ENCODE measurements at places on chromosomes 4 and X. TPM values are rescaled to one million over a fixed set of nuclear protein-coding genes. Genes with fewer than 3 reads are reported as not detected.

- DNase-seq: no peak
Observed at GRCh38 chr4:142077048-142077447, 440.7 kb downstream of the IL15 start.

DNA sequence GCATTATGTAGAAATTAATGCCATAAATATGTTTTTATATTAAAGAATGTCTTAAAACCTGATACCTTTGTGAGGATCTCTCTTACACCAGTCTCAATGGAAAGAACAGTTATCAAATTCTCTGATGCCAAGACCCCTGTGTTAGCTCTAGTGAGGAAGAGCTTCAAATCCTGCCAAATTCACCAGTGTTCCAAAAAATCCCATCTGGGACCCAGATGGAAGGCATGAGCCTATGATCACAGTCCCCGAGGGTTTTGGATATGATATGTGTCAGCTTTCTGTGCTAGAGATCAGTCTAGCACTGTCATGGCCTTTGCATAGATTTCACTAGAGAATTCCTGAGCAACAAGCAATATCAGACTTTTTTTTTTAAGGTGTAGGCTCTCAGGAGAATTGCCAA lies 412.1 kb downstream of the UBE2NL start:
- DNase-seq: no peak

- DNase-seq: no peak
Observed at GRCh38 chr4:145740806-145741205, 60.9 kb downstream of the C4orf51 start.

- DNase-seq: no peak
Observed at GRCh38 chr4:2336659-2337058, 74.8 kb upstream of the MXD4 start.

DNA sequence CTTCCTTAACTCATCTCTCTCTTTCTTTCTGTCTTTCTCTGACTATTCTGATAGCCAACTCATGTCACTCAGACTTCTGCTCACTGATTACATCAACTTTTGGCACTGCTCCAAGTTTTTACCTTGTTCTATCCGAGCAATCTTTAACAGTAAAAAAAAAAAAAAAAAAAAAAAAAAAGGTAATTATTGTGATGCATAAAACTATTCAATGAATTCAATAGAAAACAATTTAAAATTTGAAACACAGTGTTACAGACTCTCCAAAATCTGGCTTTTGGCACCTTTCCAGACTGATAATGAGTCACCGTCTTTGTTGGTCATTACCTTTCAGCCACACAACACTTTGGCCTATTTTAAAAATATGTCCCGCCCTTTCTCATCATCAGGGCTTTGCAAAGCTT lies 229.5 kb downstream of the GALNTL6 start:
- DNase-seq: no peak

GRCh38 chrX:23802431-23802830 lies 19.5 kb downstream of the SAT1 start:
- no peak for DNase-seq

DNA sequence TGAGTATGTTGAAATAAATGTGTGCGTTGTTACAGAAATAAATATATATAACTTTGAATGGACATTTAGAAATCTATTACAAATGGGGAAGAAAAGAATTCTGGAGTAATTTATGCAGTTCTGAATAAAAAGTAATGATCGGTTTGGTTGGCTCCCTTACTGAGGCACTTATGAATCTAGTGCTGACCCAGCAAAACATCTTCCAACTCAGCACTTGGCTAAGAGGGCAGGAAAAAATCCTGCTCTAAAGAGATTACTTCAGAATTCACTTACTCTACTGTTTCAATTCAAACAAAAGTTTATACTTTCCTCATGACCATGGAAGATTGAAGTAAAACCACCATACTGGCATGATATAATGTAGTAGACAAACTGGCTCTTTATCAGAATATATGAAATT lies 123.9 kb upstream of the RXFP1 start:
- DNase-seq: no peak

DNA sequence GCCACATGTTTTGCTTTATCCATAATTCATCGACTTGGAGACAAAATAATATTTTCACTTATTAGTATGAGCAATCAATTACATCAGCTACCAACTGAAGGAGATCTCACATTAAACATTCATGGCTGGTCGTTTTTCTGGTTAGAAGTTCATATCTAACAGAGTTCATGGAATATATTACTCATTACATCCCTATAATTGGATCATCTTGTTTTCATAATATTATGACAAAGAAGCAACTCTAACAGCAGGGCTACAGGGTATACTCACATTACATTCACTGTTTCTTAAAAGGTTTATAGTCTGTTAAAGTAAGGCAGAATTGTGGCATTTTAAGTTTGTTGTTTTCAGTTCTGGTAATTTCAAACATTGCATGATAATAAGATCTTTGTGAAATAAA lies 33.0 kb downstream of the GSTCD start:
- no peak for DNase-seq

DNA sequence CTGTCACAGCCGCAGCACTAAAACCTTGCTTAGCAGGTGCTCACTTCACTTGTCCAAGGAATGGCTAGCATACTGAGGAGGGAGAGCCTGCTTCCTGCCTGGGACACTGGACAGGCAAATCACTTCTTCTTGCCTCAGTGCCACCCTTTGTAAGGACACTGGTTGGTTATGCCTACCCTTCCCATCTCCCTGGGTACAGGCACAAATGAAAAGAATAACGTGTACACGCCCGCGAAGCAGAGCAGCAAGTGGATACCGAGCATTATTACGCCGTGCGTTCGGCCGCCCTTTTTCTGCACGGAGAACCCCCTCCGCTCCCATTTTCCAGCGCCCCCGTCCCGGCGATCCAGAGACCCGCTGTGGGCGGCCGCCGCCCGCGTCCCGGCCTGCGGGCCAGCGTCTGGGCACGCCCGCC lies 338 bp upstream of the KLHL2 start:
- no peak for DNase-seq

GRCh38 chr4:158850800-158851644 lies 82.2 kb downstream of the FNIP2 start:
- DNase-seq: no peak

- DNase-seq: no peak
Observed at GRCh38 chr4:156545003-156545785, 426.4 kb downstream of the PDGFC start.

DNA sequence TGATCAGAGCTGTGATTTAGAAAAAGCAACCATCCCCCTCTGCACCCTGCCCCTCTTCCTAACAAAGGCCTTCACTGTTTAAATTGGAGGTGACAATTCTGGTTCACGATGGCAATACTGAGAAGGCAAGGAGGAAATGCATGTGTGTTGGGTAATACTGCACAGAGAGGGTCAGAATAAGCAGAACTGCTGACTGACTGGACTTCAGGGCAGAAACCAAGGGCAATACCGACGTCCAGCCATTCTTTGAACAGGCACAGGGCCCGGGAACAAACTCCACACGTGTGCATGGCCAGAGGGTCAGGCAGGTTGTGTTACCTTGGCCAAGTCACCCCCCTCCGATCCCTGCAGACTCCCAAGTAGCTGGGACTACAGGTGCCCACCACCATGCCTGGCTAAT lies 6.0 kb downstream of the ACSL1 start:
- no peak for DNase-seq

- DNase-seq: no peak
Observed at GRCh38 chrX:6701085-6701484, 166.2 kb upstream of the VCX3A start.

GRCh38 chrX:118631586-118631985 lies 95.8 kb upstream of the IL13RA1 start:
- DNase-seq: no peak

DNA sequence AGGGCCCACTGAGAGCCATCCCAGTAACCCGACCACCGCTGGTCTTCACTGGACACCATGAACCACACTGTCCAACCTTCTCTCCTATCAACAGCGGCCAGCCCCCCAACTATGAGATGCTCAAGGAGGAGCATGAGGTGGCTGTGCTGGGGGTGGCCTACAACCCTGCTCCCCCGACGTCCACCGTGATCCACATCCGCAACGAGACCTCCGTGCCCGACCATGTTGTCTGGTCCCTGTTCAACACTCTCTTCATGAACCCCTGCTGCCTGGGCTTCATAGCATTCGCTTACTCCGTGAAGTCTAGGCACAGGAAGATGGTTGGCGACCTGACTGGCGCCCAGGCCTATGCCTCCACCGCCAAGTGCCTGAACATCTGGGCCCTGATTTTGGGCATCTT lies 423.8 kb upstream of the EPHA5 start:
- DNase-seq: no peak

DNA sequence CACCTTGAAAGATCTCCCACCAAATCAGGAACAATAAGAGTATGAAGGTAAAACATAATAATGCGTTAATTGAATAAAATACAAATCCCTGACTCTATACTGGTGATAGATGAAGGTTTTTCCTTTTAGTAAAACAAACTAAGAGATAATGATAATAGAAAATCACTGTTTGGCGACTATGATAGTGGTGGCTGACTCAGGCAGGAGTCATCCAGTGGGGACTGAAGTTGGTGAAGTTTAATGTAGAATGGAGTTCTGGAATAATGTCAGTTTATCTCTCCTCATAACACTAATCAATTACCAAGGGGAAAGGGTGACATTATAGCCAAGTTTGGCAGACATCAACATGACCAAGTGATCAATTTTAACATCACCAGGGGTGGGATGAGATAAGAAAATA lies 21.3 kb downstream of the ABCG2 start:
- DNase-seq: no peak

DNA sequence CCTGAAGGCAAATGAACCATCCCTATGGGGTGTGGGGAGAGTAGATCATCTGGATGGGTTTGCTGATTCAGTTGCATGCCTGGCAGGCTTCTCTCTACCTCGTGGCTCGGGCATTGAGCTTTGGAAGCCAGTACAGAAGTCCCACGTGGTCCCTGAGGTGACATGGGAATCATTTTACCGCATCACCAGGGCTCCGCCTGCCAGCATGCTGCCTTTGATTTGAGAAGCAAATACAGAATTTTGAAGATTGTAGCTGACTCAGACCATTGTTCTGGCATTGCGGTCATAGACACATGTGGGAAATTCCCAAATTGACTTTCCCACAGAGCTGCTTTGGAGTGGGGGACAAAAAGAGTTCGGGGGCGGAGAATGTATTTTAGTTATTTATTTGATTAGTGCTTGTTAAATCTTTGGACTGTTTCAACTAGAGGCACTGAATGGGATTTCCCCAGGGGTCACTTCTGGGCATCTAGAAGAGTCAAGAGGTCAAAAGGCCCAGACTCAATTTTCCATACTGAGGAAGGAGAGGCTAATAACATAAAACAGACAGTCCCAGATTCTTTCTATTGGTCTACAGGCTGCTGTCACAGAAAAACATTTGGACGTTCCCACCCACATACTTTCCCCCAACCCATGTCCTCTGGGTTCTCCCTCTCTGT lies 79.3 kb downstream of the NHSL2 start:
- peak; percentile 70 for DNase-seq

DRD5 gene
- not detected for total RNA-seq

MAOA gene
- 93.6 TPM for total RNA-seq

ABCB7 gene
- total RNA-seq: 157 TPM

GPC3 gene
- total RNA-seq: 0.75 TPM

UGT2B15 gene
- total RNA-seq: 0.21 TPM

POU4F2 gene
- total RNA-seq: not detected

NEIL3 gene
- total RNA-seq: not detected

All from ascending aorta (tissue), 2 donors.